ENCODE measurements at places on chromosomes 2 and 18. TPM values are rescaled to one million over a fixed set of nuclear protein-coding genes. Genes with fewer than 3 reads are reported as not detected.

CERKL gene
- 0.78 TPM for total RNA-seq

KCNIP3 gene
- total RNA-seq, result 21.8 TPM

CCL20 gene
- 3.1 TPM for total RNA-seq

GRCh38 chr2:9279426-9279825 lies 72.8 kb downstream of the ASAP2 start:
- ATAC-seq, result no peak

DNA sequence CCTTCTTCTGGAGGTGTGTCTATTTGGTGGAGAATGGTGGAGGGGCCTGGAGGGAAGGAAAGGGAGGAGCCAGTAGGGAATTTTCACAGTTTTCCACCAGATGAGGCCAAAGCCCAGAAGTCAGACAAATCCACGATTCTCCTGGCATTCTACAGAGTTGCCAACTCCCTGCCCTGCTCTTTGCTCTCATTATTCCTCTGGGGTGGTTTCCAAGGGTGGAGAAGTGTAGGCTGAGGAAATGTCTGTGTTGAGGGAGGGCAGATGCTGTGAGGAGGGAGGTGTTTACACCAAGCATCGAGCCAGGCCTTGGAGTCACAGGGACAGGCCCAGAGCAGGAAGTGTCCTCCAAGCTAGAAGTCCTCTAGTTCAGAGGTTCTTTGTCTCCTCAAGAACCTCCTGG lies 124.1 kb upstream of the LGALSL start:
- peak; percentile 50 for ATAC-seq

DNA sequence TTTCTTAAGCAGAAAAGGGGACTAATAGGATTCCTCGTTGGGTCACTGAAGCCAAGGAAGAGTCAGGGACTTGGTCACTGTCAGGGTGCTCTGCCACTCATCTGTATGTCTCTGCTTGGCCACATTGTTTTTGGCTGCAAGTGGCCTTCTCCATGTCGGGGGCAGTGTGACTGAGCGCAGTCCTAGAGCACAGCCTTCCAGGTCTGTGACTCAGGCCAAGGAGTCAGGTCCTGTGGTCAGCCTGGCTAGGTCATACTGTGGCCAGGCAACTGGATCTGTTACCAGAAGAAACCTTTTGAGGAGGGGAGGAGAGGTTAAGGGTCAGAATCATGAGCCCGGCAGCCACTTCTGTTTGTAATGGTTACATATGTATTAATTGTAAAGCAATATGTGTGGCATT lies 61.3 kb downstream of the GALNT1 start:
- ATAC-seq, result no peak

PSMA8 gene
- not detected for total RNA-seq

FAM237A gene
- total RNA-seq, result not detected

- no peak for ATAC-seq
These were observed 63.9 kb downstream of the ZEB2 start for GRCh38 chr2:144455987-144456386.

USP14 gene
- 28.9 TPM for total RNA-seq

HOXD8 gene
- total RNA-seq, result 4.3 TPM

GRCh38 chr2:176284461-176285049 lies 15.3 kb downstream of the MTX2 start:
- ATAC-seq, result no peak

TLX2 gene
- total RNA-seq, result 0.94 TPM

PARD6G gene
- total RNA-seq, result 8.6 TPM

DNA sequence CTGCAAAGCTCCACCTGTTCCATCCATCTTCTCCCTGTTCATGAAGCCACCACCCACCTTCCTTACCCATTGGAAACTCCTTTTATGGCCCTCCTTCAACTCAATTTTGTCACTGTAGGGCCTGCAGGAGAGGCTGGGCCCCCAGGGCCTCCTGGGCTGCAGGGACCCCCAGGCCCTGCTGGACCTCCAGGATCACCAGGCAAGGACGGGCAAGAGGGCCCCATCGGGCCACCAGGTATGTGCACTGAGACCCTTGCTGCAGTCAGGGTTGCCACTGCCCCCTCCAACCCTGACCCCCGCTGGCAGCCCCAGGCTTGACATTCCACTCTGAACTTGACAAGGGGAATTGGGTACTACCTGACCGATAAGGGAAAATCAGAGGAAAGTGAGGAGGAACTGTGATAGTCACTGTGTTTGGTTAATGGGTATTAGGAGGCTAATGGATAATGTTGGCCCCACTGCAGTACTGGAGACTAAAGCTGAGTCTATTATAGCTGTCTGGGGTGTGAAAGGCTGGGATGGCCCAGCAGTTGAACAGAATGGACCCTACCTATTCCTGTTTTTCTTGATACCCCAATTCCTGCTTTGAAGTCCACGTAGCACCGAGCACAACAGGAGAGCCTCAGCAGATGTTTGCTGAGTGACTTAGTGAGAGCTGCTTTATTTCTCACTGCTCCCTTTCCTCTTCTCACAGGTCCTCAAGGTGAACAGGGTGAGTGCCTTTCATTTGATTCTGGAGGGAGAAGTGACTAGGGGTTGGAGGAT lies 2.1 kb upstream of the KHK start:
- no peak for ATAC-seq

Measured in gastroesophageal sphincter (tissue), 4 donors.